ENCODE measurements at places on chromosomes 6 and 20.

DNA sequence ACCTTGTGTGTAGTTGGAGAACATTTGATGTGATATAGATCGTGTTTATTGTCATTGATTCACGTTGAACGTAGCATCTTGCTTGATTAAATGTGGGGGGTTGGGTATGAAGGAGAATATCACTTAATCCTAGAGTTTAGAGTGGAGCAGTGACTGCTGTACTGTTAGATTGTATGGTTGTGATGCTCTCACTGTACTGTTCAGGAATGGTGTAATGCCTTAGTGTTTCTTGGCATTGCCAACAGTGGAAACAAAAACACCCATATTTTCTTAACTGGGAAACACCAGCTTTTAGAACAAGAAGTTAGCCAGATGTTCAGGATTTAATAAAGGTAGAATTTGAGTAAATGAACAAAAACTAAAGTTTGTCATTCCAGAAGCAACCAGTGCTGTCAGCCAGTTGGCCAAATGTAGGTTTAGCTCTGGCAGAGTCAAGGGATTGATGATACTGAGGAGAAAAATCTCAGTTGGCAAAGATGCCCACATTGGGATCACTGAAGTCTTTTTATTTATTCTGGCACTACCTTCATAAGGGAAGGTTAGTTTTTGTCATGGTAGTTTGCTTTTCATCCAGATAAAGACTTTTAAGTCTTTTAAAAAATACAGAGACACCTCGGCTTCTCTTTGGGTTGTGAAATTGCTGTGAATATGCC, 129.9 kb downstream of the JARID2 start:
- DNase-seq, result no peak

DNA sequence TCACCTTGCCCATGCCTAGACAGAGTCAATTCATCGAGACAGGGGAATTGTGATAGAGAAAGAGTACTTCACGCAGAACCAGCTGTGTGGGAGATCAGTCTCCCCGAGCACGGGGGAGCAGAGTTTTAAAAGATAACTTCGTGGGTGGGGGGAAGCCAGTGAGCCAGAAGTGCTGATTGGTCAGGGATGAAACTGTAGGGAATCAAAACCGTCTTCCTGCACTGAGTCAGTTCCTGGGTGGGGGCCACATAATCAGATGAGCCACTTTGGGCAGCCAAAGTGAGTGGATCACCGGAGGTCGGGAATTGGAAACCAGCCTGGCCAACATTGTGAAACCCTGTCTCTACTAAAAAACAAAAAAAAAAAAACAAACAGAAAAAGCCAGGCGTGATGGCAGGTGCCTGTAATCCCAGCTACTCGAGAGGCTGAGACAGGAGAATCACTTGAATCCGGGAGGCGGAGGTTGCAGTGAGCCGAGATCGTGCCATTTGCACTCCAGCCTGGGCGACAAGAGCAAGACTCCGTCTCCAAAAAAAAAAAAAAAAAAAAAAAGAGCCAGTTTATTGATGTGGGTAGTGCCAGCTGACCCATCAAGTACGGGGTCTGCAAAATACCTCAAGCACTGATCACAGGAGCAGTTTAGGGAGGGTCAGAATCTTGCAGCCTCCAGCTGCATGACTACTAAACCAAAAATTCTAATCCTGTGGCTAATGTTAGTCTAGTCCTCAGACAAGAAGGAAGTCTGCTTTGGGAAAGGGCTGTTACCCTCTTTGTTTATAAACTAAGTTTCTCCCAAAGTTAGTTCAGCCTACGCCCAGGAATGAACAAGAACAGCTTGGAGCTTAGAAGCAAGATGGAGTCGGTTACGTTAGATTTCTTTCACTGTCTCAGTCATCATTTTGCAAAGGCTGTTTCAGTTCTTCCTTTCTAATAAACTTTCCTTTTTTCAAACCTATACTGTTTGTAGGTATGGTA, 3.9 kb upstream of the TRIM39 start:
- DNase-seq, result no peak

DNA sequence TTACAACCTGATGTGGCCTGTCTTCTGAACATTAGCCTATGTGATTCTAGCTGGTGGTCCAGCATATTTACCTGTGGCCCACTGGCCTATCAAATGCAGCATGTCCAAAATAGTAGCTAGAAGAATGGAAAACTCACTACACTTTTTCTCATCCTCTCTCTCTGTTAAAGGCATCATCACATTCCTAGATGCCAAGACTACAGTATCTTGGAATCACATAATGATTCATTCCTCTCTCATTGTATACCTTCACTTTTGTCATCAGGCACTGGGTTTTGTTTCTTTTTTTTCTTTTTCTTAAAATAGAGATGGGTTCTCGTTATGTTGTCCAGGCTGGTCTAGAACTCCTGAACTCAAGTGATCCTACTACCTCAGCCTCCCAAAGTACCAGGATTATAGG, 45.0 kb downstream of the FAM83B start:
- DNase-seq, result no peak

DNA sequence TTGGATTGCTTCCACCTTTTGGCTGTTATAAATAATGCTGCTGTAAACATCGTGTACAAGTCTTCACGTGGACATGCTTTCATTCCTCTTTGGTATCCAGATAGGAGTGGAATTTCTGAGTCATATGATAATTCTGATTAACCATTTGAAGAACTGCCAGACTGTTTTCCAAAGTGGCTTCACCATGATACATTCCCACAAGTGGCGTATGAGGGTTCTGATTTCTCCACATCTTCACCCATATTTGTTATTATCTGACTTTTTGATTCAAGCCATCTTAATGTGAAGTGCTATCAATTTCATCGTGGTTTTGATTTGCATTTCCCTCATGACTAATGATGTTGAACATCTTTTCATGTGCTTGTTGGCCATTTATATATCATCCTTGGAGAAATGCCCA, 2.9 kb upstream of the SNRPB start:
- DNase-seq, result no peak

DNA sequence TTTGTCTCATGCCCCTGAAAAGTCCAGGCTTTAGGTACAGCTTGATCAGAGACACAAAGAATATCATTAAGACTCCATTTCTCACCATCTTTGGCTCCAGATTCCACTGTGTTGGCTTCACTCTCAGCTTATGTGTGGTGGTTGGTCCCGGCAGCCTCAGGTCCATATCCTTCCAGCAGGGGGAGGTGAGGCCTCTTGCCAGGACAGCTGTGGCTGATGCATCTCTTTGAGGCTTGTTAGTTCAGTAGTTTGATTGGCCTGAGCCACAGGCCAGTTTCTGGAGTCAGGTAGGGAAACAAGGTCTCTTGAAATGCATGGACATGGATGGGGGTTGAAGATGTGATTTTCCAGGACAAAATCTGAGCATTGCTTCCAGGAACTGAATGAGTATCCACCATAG, 62.4 kb downstream of the JAG1 start:
- no peak for DNase-seq

GRCh38 chr20:13515291-13515690, 123.4 kb downstream of the TASP1 start:
- DNase-seq, result no peak

- peak; percentile 18 for DNase-seq
Measured at GRCh38 chr6:79946272-79947190, 822 bp downstream of the ELOVL4 start.

DNA sequence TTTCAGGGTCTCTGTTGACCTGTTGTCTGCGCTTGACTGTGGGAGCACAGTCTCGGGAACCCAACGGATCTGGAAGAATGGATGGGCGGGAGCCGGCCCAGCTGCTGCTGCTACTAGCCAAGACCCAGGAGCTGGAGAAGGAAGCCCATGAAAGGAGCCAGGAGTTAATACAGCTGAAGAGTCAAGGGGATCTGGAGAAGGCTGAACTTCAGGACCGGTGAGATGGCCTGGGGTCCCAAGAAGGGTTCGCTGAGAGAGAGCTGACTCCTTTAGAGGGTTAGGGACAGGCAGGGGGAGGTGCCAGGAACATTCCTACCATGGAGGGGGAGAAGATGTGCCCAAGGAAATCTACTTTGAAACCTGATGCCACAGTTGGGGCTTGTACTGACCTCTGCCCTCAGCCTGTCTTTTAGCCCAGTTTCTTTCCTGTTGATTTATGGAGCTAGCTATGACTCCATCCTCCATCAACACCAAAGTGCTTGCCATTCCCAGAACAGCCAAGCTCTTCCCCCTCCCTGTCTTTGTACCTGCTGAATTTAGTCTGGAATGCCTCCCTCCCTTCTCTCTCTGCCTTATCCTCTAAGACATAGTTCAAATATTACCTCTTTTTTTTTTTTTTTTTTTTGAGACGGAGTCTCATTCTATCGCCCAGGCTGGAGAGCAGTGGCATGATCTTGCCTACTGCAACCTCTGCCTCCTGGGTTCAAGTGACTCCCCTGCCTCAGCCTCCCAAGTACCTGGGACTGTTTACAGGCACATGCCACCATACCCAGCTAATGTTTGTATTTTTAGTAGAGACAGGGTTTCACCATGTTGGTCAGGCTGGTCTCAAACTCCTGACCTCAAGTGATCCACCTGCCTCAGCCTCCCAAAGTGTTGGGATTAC, 12.2 kb downstream of the CEP250 start:
- no peak for DNase-seq

- DNase-seq, result no peak
Measured at GRCh38 chr6:25369433-25370177, 90.4 kb downstream of the CARMIL1 start.

DNA sequence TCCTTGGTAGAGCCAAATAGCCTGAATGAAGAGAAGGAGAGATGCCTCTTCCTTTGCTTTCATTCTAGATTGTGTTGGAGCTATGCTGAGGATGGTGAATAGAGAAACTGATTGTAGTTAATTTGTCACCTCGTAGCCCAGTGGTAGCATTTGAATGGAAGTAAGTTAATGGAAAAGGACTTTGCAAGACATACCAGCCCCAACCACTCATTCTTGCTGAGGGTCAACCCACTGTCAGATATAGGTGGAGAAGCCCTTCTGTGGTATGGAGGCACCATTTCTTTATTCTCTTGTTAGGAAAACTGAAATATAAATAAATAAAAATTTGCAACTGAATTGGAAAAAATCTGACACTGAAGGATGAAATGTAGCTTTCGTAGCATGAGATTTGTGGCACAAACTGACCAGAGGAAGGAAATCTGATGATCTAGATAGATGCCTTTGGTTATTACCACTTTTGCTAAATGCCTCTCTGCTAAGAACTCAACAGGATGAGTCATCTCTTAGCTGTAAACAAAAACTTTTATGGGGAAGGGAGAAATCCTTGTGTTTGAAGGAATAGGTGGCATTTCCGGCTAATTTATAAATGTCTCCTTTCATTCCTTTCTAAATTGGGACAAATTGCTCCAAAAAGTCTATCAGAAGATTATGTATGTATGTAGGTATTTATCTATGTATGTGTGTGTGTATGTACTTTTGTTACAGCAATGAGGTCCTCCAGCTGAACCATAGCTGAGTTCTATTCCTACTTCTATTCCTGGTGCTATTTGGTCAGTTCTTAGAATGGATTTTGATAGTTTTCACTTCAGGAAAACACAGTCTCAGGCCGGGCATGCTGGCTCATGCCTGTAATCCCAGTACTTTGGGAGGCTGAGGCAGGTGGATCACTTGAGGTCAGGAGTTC, 76.5 kb upstream of the SUPT3H start:
- DNase-seq, result no peak

- DNase-seq, result peak; percentile 37
Measured at GRCh38 chr20:34110745-34111641, 1.1 kb downstream of the EIF2S2 start.

DNA sequence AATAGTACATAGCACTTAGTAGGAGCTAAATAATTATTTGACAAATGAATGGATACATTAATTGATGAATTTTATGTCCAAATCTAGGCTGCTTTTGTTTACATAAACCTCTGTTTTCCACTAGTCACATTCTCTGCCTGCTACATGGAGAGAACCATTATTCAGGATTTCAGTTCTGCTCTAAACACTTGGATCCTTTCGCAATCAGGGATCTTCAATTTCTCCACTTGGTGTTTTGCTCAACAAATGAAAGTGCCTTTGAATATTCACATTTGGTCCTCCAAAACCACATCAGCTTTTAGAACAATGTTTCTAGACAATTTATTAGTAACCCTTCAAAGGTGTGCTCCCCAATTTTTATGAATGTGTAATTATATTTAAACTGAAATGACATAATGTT, 30.6 kb upstream of the HLA-DQB1 start:
- DNase-seq, result no peak

DNA sequence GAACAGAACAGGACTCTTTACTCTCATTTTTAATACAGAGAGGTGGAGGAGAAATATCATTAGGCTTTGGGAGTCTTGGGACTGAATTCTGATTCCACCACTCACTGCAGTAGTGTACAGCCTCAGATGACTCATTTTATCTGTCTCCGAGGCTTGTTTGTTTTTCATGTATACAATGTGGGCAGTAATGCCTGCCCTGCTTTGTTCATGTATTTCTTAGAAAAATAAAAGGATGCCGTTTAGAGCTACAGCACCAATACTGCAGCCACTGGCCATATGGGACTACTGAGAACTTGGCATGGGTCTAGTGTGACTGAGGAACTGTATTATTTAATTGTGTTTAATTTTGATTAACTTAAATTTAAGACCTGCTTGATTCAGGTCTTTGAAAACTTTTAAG, 41.2 kb upstream of the JAG1 start:
- no peak for DNase-seq

- DNase-seq, result no peak
Measured at GRCh38 chr20:8082989-8083388, 49.1 kb upstream of the PLCB1 start.

GRCh38 chr20:3557237-3557785, 86.5 kb downstream of the ATRN start:
- no peak for DNase-seq

GRCh38 chr20:62598761-62599194, 43.5 kb upstream of the SLCO4A1 start:
- no peak for DNase-seq

GRCh38 chr6:87541744-87542143, 48.0 kb downstream of the RARS2 start:
- no peak for DNase-seq

All from NCI-H2227 treated with DMSO at 0.1 percent for 48 hours (cell line).